ENCODE measurements at places on chromosomes 4 and X. TPM values are rescaled to one million over a fixed set of nuclear protein-coding genes. Genes with fewer than 3 reads are reported as not detected.

GRCh38 chr4:6307891-6308290 is 38.2 kb downstream of the WFS1 start:
- no peak overlapping the region for H3K27ac ChIP-seq
- H3K4me3 ChIP-seq = no peak overlapping the region
- H3K36me3 ChIP-seq = peaks cover 19% of the 10 kb centered on the region
- DNase-seq = no peak

DNA sequence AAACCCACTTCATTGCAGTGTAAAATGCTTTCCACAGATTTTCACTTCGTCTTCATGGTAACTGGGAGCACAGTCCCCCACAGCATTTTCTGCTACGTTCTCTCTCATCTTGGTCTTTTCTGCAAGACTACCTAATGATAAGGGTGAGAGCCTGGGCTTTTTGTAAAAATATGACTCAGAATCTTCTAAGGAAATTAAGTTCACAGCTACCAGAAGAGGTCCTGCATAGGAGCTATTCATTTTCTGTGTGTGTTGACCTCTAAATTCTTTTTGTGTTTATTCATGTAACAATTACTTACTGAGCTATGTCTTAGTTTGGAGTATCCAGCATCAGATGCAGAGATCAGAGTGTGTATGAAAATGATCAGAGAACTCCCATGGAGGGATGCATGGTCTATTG is 192.2 kb downstream of the CPEB2 start:
- no peak overlapping the region for H3K27ac ChIP-seq
- H3K4me3 ChIP-seq = no peak overlapping the region
- H3K27me3 ChIP-seq = no peaks in the 10 kb centered on the region
- H3K36me3 ChIP-seq = no peaks in the 10 kb centered on the region

DNA sequence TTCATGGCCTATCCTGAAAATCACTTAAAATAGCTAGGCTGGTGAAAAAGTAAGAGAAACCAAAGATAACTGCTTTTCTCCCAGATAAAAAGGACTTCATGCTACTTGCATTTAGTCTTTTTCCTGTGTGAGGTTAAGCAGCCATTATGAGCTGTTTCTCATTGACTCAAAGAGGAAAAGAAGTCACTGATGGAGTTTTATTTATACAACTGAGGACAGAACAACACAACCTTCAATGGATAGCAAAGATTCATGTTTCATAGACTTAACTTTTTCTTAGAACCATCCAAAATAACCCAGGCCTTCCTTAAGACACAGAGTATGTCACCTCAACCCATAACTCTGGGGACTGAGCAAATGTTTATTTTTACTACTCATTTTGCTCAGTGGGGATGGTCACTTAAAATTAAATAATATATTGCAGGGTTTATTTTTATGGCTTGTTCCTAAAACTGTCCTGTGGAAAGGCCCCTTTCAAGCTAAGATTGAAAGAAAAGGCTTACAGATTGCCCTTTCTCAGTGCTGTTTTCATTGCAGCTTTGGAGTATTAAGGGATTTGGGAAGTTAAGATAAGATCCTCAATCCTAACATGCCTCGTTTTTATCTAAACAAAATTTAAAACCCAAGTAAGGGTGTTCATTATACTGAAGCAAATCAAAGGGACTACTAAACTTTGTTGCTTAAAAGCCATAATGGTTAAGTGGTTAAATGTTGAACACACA is 252.6 kb upstream of the MAD2L1 start:
- H3K36me3 ChIP-seq = no peaks in the 10 kb centered on the region
- H3K4me1 ChIP-seq = no peaks in the 10 kb centered on the region
- no peak for DNase-seq

- H3K36me3 ChIP-seq = no peaks in the 10 kb centered on the region
- H3K27me3 ChIP-seq = peaks cover 10% of the 10 kb centered on the region
- H3K27ac ChIP-seq = peak overlapping the region; percentile 74
- H3K4me3 ChIP-seq = peak overlapping the region; percentile 82
- peaks cover 36% of the 10 kb centered on the region for H3K4me1 ChIP-seq
- DNase-seq = peak; percentile 84
Measured at GRCh38 chr4:152936446-152937335, 568 bp downstream of the FHDC1 start.

DNA sequence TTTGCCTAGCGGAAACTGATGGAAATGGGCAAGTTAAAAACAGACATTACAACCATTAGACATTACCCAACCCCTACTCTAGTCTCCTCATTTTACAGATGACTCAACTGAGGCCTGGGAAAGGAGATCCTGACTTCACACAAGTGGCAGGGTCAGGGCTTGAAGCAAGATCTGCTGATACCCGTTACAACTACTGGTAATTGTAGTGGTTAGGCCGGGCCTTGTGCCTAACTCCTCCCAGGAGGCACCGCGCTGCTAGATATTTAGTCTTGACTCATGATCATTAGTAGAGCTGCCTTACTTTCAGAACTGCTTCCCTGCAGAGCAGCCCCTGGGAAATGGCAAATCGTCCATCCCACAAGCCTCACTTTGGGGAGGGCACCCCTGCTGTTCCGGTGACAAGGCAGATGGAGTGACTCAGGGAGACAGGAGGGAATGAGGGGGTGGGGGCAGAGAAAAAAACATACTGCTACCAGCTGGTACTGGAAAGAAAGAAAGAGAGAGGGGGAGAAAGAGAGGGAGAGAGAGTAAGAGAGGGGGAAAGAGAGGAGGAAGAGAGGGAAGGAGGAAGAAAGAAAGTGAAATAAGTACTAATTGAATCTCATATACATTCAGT is 12.2 kb downstream of the ARHGEF6 start:
- no peak overlapping the region for H3K4me3 ChIP-seq
- H3K27ac ChIP-seq = no peak overlapping the region
- peaks cover 8% of the 10 kb centered on the region for H3K4me1 ChIP-seq

DNA sequence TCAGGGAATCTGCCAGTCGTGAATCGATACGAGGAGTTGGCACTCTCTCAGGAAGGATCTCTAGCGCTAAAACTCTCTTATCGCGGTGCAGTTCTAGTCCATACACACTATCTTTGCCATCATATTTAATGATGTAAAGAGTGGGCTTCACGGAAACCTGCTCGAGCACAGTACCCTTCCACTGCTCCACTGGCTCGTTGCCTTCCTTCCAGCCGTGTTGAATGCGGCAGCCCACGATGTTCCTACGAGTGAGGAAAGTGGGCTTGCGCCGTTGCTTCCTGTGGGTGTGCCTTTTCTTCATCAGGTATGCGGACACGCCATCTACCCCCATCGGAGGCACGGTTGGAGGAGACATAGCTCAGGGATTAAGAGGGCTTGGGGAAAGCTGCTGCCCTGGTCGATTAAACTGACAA is 661 bp downstream of the SPIN4 start:
- peak overlapping the region; percentile 62 for H3K4me3 ChIP-seq
- H3K36me3 ChIP-seq = no peaks in the 10 kb centered on the region
- DNase-seq = no peak
- H3K27me3 ChIP-seq = no peaks in the 10 kb centered on the region
- H3K27ac ChIP-seq = peak overlapping the region; percentile 51
- peaks cover 4% of the 10 kb centered on the region for H3K4me1 ChIP-seq

DNA sequence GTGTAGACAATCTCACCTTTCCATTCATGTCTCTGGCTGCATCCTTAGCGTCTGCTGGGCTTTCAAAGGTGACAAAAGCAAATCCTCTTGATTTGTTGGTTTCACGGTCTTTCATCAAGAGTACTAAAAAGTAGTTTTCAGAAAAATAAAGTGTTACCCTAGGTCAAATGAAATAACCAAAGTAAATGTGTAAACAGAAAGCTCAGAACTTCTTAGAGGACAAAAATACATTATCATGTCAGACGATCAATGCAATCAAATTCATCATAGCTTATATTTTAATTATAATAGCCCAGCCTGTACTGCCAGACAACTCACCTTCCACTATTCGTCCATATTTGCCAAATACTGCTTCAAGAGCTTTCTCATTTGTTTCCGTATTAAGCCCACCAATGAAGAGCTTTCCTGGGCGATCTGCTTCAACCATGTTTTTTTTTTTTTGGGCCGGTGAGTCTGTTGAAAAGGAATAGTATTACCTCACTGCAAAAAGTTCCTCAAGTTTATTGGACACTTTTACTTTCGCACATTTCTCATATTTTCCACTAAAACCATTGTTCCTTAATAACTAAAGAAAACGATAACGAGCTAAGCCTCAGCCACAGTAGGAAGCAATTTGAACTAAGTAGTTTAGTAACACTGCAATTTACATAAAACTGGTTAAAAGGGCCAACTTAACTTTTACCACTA is 1.4 kb downstream of the RBMX start:
- no peaks in the 10 kb centered on the region for H3K4me1 ChIP-seq
- peak overlapping the region; percentile 71 for H3K4me3 ChIP-seq
- H3K36me3 ChIP-seq = peaks cover 31% of the 10 kb centered on the region
- no peaks in the 10 kb centered on the region for H3K27me3 ChIP-seq

DNA sequence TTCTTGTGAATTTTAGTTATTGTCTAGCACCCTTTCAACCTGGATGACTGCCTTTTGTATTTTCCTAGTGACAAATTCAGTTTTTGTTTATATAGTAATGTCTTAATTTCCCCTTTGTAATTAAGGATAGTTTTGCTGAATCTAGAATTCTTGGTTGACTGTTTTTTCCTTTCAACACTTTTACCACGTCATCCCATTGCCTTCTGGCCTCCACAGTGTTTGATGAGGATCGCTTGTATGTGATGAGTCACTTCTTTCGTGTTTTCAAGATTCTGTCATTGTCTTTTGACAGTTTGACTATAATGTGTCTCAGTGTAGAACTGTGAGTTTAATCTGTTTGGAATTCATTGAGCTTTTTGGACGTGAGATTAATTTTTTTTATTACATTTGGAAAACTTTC is 30.1 kb downstream of the KDM6A start:
- no peak for DNase-seq

GRCh38 chr4:39025552-39026085 is 6.6 kb downstream of the TMEM156 start:
- H3K27ac ChIP-seq = no peak overlapping the region
- no peaks in the 10 kb centered on the region for H3K4me1 ChIP-seq
- no peaks in the 10 kb centered on the region for H3K27me3 ChIP-seq

GRCh38 chrX:44244008-44244407 is 99.5 kb downstream of the EFHC2 start:
- no peaks in the 10 kb centered on the region for H3K27me3 ChIP-seq
- no peaks in the 10 kb centered on the region for H3K36me3 ChIP-seq
- H3K4me1 ChIP-seq = no peaks in the 10 kb centered on the region
- no peak overlapping the region for H3K4me3 ChIP-seq
- no peak for DNase-seq

DNA sequence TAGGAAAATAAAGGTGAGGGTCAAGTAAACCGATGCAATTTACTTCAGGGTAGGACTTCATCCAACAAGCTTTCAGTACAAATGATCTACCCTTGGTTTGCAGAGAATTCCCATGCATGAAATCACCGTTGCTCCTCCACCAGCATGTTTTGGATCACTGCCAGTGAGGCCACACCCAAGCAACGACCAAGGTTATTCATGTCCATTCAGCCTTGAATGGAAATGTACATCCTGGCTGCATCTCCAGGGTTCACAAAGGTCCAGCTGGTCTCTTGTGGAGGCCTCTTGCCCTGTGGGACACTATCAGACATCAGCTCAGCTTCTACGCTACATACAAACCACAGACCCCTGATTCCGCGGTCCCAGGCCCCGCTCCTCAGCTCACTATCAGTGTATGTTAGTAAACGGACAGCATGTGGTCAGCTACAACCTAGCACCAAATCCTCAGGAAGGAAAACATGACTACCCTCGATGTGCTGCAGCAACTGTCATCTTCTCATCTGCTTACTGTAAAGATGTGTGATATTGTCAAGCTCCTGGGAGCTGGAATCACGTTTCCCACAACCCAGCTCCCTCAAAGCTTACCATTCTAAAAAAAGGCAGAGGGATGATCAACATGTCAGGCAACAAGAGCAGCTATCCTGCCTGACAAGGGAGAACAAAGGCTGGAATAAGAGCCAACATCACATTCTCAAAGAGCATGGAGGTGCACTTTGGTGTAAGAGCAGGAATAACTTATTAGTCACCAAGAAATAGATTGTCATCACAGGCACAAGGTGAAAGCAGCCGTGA is 4.9 kb downstream of the LYAR start:
- peaks cover 47% of the 10 kb centered on the region for H3K36me3 ChIP-seq
- H3K27me3 ChIP-seq = no peaks in the 10 kb centered on the region
- no peak for DNase-seq
- no peak overlapping the region for H3K4me3 ChIP-seq
- H3K4me1 ChIP-seq = peaks cover 18% of the 10 kb centered on the region
- H3K27ac ChIP-seq = no peak overlapping the region

GRCh38 chr4:3607690-3608552 is 75.7 kb upstream of the LRPAP1 start:
- peaks cover 12% of the 10 kb centered on the region for H3K27me3 ChIP-seq
- peak; percentile 50 for DNase-seq
- H3K27ac ChIP-seq = no peak overlapping the region
- no peaks in the 10 kb centered on the region for H3K36me3 ChIP-seq

DNA sequence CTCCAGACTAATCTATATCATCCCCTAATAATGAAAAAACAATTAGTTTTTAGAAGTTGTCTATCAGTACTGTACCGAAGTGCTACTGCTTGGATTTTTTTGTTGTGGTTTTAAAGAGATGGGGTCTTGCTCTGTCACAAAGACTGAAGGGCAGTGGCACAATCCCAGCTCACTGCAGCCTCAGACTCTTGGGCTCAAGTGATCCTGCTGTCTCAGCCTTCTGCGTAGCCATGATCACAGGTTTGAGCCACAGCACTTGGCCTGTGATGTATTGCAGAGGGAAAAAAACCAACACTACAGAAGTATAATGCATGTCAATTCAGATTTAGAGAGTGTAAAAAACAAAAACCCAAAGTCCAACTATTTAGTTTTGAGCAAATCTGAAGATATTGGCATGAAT is 875.0 kb downstream of the ADGRL3 start:
- DNase-seq = no peak
- no peak overlapping the region for H3K27ac ChIP-seq
- no peaks in the 10 kb centered on the region for H3K4me1 ChIP-seq
- no peaks in the 10 kb centered on the region for H3K27me3 ChIP-seq
- no peaks in the 10 kb centered on the region for H3K36me3 ChIP-seq

DNA sequence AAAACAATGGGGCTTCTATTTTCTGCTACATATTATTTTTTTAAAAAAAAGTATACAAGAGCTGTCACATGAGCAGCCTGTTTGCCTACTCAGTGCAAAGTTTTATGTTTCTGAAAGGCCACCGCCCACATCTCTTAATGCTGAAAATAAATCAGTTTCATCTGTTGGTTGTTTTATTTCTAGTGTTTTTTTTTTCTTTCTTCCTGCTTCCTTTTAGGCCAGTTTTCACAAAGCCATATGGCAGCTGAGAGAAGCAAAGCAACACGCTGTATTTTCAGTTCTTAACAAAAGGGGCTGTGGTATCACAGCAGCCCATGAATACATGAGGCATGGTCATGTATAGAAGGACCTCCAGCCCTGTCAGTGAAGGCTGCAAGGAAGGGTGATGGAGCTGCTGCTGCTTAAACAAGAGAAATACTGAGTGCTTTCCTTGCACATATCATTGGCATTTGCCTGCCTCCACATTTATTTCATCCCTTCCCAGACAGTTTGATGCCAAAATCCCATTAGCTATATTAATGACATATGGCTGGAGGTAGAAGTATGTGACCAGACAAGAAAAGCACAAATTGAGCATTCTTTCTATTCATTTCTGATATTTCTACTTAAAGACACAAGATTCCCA is 172.5 kb downstream of the PCDH18 start:
- H3K36me3 ChIP-seq = no peaks in the 10 kb centered on the region
- H3K4me1 ChIP-seq = no peaks in the 10 kb centered on the region
- no peaks in the 10 kb centered on the region for H3K27me3 ChIP-seq
- no peak for DNase-seq

GRCh38 chr4:18454349-18454748 is 432.8 kb upstream of the LCORL start:
- no peaks in the 10 kb centered on the region for H3K27me3 ChIP-seq
- H3K4me3 ChIP-seq = no peak overlapping the region
- no peak for DNase-seq
- no peak overlapping the region for H3K27ac ChIP-seq
- H3K36me3 ChIP-seq = no peaks in the 10 kb centered on the region

The APLN gene
- total RNA-seq = 0.34 TPM

The TRIM60 gene
- total RNA-seq = not detected

The RAB9B gene
- 0.72 TPM for total RNA-seq

The UBE2A gene
- total RNA-seq = 25.8 TPM

The SERTM2 gene
- not detected for total RNA-seq

The TBC1D9 gene
- 9.3 TPM for total RNA-seq
